ENCODE measurements at places on chromosomes 2 and 18. TPM values are rescaled to one million over a fixed set of nuclear protein-coding genes. Genes with fewer than 3 reads are reported as not detected.

- no peak for DNase-seq
Measured at GRCh38 chr2:201642086-201642578, 1.2 kb downstream of the TMEM237 start.

GRCh38 chr2:208295834-208296233, 29.8 kb downstream of the PIKFYVE start:
- no peak for DNase-seq

- no peak for DNase-seq
Measured at GRCh38 chr2:164662066-164662465, 40.8 kb upstream of the GRB14 start.

DNA sequence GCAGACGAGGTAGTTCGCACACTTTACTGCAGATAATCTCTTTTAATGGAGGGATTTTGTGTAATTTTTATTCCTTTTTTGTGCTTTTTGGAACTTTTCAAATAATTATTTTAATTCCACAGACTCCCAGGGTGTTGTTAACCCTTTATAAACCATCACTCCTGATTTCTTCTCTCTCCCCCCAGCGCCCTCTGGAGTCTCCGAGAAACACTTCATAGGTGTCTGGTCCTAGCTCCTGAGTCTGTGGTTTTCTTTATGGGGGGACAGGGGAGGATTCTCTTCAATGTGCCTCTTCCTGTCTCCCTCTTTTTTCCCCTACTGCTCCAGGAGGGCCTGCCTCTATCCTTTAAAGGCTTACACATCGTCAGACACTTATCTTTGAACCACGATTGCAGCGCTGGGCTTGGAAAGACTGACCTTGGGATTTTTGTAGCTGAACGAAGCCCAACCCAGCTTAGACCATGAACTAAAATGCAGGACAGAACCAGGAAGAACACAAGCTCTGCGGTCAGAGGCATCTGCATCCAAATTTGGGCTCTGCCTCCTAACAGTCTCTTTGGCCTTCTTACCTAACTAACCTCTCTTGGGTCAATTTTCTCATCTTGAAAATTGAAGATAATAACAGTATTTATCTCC, 7.1 kb upstream of the PKDCC start:
- DNase-seq: no peak

DNA sequence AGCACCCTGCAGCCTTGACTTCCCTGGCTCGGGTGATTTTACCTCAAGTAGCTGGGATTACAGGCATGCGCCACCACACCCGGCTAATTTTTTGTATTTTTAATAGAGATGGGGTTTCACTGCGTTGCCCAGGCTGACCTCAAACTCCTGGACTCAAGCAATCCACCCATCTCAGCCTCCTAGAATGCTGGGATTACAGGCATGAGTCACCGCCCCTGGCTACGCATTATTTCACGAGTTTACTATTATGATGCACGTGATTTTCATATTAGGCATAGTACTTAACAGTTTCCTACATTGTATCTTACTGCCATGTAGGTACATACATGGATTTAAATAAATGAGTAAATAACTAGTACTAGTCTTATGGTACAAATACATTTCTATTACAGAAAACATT, 4.4 kb downstream of the DYNC2LI1 start:
- no peak for DNase-seq

GRCh38 chr18:39622431-39622830, 2056.8 kb upstream of the CELF4 start:
- DNase-seq: no peak

GRCh38 chr2:160241251-160242137, 41.4 kb upstream of the ITGB6 start:
- DNase-seq: peak; percentile 17

DNA sequence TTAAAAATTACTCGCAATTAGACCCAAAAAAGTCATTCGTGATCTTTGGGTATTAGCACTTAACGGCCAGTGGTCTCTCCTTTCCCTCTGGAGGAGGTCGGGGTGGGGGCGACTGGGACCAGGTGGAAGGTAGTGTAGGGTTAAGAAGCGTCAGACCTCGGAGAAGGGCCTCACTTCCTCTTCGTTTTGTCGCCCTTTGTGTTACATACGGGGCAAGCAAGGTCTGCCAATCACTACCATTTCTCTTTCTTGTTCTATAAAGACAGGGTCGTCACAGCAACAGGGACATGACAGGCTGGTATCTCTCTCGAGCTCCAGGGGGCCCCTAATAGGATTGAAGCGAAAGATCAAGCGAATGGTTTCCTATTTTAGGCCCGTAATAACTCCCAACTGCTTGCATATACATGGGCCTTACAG, 136.6 kb downstream of the INSIG2 start:
- DNase-seq: no peak

Gene TUBA3D
- total RNA-seq: not detected

Gene POTEC
- under 0.01 TPM for total RNA-seq

All from frontal cortex (tissue), 4 donors.